Stimulated activated CD8-positive, alpha-beta memory T cell treated with anti-CD3 and anti-CD28 coated beads, Interleukin-2, amount 100 ng/mL, for 48 hours (primary cell): ENCODE measurements at places on chromosomes 11 and 22.

DNA sequence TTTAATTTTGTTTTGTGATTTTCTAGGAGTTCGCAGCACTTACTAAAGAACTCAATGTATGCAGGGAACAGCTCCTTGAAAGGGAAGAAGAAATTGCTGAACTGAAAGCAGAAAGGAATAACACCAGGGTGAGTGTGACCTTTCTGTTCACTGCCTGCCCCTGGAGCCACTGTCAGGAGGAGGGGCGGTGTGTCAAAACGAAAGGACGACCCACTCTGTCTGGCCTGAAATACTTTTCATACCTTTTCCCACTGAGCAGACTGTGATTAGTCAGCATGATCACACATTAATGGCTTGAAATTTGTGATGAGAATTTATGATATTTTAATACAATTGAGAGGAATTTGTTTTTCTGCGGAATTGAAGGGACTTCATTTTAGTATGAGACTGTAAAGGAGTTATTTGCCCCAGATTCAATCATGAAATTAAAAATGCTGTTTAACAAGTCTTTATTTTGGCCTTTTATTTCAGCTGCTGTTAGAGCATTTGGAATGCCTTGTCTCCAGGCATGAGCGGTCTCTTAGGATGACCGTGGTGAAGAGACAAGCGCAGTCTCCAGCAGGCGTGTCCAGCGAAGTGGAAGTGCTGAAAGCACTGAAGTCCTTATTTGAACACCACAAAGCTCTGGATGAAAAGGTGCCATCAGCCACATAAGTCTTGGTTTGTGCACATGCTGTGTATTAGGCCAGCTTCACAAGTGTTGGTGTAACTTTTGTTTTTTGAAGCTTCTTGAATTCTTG lies 54.1 kb downstream of the PPFIA1 start:
- DNase-seq = no peak

GRCh38 chr11:9714272-9714940 lies 50.5 kb downstream of the SWAP70 start:
- no peak for DNase-seq

DNA sequence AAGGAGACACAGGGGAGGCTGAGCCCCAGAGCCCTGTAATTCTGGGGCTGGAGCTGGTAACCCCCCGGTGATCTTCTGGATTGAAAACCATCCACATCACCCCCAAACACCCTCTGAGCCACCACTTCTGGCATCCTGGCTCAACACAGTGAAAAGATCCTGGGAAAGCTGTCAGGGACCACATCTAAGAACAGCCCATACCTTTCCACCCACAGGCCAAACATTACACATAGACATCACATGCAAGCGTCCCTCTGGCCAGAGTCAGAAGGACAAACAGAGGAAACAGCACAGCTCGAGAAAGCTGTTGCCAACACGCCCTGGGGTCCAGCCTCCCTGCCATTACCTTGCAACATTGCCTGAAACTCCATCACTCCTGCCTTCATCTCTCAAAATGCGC lies 469.5 kb downstream of the SOX6 start:
- no peak for DNase-seq

DNA sequence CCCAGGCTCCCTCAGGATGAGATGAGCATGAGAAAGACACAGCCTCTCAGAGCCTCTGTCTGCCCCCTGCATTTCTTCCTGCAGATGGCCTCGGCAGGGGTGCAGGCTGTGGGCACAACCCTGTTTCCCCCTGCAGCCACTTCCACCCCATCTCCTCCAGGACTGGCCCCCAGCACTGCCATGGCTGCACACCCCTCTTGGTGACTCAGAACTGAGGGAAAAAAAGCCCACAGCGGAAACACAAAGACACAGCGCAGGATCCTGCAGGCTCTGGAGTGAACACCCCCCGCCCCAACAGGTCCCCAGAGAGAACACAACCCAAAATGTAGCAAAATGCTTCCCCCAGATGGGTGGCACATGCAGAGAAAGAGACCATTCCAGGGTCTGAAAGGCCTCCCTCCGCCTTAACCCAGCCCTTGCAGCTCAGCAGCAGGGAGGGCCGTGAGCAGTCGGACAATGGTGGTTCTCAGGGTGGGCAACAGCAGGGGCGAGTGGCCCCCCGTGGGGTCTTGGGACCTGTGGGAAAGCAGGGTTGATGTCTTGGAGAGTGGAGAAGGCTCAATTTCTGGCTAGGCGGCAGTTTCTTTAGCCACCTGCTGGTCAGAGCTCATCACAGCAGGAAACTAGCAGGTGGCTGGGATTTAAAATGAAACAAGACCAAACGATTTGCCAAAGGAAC lies 8.0 kb downstream of the TUBGCP6 start:
- DNase-seq = no peak

GRCh38 chr11:2791521-2792380 lies 92.0 kb upstream of the KCNQ1OT1 start:
- no peak for DNase-seq

DNA sequence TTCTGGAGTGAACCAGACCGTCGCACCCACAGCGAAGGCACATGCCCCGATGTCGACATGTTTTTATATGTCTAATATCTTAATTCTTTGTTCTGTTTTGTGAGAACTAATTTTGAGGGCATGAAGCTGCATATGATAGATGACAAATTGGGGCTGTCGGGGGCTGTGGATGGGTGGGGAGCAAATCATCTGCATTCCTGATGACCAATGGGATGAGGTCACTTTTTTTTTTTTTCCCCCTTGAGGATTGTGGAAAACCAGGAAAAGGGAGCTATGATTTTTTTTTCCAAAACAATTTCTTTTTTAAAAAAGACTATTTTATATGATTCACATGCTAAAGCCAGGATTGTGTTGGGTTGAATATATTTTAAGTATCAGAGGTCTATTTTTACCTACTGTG lies 49.2 kb upstream of the OR4B1 start:
- no peak for DNase-seq

- no peak for DNase-seq
These were observed 10.6 kb upstream of the CSNK1E start for GRCh38 chr22:38327805-38328204.

- no peak for DNase-seq
These were observed 25.1 kb upstream of the GUCY1A2 start for GRCh38 chr11:107043242-107044006.

DNA sequence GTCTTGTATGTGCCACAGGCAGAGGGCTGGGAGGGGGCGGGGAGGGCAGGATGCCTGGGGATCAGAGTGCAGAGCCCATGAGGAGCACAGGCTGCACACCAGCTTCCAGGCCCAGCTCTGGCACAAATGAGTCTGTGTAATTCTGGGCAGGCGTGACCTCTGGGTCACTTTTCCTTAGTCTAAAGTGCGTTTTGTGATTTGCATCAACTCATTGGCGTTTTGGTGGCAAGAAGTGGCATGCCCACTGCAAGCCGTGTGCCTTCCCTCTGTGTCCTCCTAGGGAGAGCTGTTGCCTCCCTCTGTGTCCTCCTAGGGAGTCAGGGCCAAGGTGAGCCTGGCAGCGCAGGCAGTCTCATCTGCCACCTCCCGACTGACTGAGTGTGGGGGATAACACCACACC lies 17.2 kb downstream of the CHADL start:
- DNase-seq = no peak

DNA sequence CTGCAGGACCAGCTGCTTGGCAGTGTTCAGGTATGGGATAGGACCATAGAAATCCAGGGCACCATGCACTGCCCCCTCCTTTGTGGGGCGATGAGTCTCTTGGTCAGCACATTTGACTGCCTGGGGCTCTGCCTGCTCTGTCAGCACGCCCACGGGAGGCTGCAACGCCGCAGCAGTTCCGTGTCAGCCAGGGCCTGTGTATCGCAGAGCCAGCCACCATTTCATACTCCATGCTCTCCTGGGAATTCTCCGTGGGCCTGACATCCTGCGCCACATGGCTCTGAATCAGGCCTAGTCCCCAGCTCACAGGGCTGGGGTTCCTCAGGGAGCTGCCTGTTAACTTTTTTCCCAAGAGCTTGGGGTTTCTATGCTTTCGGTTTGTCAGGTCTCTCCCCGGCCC lies 16.9 kb upstream of the RELT start:
- DNase-seq = no peak

GRCh38 chr11:127950162-127950561 lies 637.2 kb downstream of the ETS1 start:
- DNase-seq = no peak

DNA sequence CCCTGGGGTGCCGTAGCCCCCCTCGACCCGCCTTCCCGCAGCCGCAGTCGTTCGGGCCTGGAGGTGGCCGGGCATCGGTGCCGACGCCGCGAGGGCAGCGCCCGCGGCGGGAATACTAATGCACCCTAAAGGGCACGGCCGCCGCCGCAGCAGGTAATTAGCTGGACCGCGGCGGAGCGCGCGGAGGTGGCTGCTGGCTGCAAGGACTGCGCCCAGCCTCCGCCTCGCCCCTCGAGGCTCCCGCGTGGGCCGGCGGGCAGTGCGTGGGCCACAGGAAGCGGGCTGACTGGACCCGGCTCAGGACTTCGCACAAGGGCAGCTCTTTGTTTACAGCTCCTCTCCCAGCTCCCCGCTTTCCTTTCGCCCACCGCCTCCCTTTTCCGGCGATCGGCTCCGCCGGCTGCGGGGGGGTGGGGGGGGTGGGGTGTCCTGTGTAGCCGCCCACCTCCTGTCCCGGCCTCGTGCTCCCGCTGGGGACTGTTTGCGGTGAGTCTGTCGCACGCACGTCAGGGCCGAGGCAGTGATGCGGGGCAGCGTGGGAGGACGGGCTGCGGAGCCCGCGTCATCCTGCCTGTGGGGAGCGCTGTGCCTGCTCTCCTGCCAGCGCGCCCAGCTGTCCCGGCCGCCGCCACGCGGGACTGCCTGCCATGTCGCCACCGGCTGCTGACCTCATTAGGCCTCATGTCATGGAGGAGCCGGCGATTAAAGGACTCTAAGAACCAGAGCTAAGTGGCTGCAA lies 53.2 kb downstream of the GRIK4 start:
- peak; percentile 40 for DNase-seq

- DNase-seq = no peak
These were observed 22.3 kb downstream of the ARHGAP42 start for GRCh38 chr11:100709233-100709957.

GRCh38 chr11:123562158-123562557 lies 92.3 kb downstream of the SCN3B start:
- no peak for DNase-seq

- no peak for DNase-seq
These were observed 404.4 kb downstream of the KCNA4 start for GRCh38 chr11:29612423-29612822.

DNA sequence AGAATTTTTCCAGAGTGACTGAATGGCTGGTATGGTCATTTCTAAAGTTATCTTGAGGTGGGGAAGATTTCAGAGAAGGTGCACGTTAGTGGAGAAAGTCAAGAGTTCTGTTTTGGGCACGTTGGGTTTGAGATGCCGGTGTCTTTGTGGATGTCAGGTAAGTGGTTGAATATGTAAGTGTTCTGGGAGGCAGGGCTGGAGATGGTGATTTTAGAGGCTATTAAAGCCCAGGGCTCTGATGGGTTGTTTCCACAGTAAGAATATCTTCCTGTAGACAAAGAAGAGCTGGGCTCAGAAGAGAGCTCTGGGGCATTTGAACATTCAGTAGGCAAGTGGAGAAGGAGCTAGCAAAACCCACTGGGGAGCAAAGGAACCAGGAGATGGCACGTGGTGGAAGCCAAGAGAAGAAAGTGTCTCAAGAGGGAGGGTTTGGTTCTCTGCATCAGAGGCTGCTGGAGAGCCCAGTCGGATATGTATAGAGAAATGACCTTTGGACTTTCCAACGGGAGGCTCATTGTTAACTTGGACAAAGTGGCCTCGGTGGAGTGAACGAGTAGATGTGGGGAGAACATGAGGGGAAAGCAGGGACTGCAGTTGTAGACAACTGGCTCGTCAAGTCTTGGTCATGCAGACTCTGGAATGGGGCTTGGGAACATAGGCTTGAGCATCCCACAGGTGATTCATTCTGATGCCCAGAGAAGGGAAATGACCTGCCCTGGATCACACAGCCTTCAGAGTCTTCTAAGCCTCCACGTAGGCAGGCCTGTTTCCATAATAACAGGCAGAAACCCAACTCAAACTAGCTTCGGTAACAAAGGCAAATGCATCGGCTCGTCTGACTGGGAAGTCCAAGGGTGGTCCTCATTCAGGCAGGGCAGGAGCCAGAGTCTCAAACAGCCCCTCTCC lies 98.4 kb upstream of the PARVA start:
- DNase-seq = no peak

DNA sequence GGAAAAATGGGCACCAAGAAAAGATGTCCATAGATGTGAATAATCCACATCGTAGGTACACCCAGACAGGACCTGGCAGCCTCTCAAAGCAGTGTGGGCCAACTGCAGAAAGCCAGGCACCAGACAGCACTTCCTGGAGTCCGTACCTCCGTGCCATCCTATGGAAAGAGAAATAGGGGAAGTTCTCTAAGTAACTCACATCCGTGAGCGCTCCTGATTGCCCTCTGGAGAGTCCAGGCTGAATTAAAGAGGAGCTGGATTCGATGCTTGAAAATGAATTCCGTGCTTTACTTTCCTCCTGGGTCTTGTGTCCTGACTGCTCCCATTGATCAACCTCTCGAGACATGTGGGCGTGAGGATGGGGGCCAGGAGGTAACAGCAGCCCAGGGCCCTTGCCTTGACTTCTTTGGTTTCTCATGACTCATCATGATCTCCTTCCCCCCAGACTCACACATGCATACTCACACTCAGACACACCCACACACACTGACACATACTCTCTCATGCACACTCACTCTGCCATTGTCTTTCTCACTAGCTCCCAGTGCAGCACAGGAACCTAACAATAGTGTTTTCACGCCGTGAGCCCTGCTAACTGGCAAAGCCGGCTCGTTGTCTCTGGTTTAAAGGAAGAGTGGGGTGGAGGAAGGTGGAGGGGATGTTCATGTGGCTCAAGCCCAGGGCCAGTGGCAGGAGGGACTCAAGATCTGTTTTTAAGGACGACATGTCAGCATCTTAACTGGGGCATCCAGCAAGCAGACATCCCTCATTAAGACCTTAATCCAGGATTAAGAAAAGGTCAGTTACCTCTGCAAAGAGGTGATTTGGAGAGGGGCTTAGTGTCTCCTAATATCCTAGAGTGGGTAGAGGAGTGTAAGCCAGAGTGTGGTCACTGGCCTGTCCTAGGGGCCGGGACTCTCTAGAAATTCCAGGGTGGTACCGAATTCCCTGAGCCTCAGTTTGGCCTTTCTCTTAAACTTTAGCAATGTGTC lies 104.2 kb downstream of the SCN3B start:
- no peak for DNase-seq

DNA sequence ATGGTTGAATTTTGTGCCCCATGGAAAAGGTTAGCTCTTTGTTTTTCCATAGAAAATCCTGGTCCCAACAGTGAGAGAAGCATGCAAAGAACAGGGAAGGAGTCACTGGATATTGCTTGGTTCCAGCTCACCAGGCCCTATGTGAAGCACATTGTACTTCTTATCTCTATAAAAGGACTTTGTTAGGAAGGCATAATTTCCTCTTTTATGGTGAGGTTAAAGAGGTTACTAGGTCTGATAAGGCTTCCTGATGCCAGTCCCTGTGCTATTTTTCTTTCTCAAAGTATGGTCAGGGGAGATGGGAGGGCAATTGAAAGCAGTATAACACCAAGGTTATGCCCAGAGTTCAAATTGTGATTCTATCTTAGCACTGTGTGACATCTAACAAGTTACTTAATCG lies 162.6 kb downstream of the KIF18A start:
- DNase-seq = no peak
